ENCODE measurements at places on chromosomes 1 and 21. TPM values are rescaled to one million over a fixed set of nuclear protein-coding genes. Genes with fewer than 3 reads are reported as not detected.

DNA sequence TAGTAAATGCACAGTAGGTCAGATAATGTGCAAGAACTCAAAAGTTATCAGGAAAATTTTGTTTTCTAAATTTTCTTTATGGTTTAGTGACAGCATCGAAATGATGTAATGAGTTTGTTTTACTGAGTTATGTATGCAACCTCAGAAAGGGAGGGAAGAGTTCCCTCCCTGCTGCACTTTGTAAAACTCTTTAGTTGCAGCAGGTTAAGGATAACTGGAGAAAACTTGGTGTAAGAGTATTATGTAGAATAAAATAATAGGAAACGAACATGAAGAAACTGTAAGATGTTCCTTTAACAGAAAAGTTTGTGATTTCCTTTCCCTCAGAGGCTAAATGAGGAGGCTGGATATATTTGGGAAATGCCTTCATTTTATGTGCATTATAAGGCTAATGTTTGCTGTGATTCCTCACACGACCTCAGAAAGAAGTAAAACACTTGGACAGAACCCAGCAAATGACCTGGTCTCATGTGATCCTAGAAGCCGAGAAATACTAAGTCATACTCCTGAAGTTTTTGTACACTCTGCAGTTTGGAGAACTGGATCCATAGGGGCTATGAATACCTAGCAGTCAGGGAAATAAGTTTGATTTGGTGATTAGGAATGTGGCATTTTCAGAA, 35.4 kb downstream of the ADGRL2 start:
- peaks cover 78% of the 10 kb centered on the region for H3K27me3 ChIP-seq
- no peaks in the 10 kb centered on the region for H3K36me3 ChIP-seq
- DNase-seq: no peak
- H3K4me3 ChIP-seq: no peak overlapping the region
- no peak overlapping the region for H3K27ac ChIP-seq

DNA sequence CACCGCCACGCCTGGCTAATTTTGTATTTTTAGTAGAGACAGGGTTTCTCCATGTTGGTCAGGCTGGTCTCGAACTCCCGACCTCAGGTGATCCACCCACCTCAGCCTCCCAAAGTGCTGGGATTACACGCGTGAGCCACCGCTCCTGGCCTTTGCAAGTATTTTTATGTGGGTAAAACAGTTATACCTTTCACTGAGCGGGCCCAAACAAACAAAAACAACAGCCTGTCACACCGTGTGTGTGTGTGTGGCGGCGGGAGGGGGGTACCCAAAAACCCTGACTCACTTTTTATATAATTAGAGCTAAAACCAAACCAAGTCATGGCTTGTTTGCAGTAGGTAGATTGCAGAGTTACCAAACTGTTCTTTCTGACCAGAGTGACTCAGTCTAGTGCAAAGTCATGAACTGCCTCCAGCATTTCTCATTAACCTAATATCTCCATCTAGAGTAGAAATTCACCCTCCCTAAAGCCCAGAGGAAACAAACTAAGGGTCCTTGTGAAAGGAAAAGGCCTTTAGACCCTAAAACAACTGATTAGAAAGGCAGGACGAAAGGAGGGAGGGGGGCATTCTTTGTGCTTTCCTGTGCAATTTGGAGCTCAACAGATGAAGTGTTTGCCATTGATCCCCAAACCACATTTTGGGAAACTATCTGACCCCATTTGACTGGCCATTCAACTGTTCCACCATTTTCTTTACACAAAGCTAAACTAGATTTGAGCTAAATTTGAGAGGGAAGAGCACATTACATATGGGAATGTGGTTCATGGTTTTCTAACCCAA, 181.0 kb downstream of the DHRS3 start:
- DNase-seq: peak; percentile 94
- no peak overlapping the region for H3K4me3 ChIP-seq
- peaks cover 60% of the 10 kb centered on the region for H3K4me1 ChIP-seq
- no peaks in the 10 kb centered on the region for H3K36me3 ChIP-seq
- no peaks in the 10 kb centered on the region for H3K27me3 ChIP-seq
- H3K27ac ChIP-seq: peak overlapping the region; percentile 72

AMPD1 gene
- not detected for total RNA-seq

DNA sequence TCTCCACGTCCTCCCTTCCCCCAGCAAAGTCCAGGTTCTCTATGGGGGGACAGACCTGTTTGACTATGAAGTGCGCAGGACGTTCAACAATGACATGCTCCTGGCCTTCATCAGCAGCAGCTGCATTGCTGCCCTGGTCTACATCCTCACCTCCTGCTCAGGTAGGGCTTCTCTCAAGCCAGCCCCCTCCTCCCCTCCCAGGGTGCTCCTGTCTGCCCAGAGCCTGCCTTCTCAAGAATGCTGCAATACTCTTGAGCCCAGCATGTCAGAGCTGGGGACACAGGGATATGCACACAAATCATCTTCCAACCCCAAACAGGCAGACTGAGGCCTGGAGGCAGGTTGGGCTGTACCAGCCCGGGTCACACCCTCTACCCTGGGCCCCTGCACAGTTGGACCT, 35.4 kb downstream of the DISP3 start:
- no peak overlapping the region for H3K4me3 ChIP-seq
- no peaks in the 10 kb centered on the region for H3K4me1 ChIP-seq
- DNase-seq: no peak
- no peaks in the 10 kb centered on the region for H3K27me3 ChIP-seq
